AG08395 (cell line): ENCODE measurements at places on chromosomes 4 and X.

DNA sequence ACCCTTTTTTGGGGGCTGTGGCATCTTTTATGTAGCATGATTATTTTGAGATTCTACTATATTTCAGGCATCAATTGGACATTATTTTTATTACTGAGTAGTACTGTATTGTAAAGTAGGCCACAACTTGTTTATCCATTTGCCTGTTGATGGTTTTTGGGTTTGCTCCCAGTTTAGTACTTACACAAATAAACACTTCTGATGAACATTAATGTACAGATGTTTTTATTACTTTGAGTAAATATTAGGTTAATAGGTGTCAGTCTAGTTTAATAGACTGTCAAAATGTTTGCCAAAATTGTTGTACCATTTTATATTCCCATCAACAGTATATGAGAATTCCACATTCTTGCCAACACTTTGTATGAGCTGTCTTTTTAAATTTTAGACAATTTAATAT is 214.9 kb upstream of the MAD2L1 start:
- DNase-seq, result no peak

GRCh38 chrX:46407753-46408130 is 137.5 kb downstream of the ZNF674 start:
- DNase-seq, result peak; percentile 23

- DNase-seq, result no peak
These were observed 317.6 kb downstream of the DKK2 start for GRCh38 chr4:106718548-106718947.

GRCh38 chrX:78746496-78746895 is 1.0 kb upstream of the LPAR4 start:
- no peak for DNase-seq

DNA sequence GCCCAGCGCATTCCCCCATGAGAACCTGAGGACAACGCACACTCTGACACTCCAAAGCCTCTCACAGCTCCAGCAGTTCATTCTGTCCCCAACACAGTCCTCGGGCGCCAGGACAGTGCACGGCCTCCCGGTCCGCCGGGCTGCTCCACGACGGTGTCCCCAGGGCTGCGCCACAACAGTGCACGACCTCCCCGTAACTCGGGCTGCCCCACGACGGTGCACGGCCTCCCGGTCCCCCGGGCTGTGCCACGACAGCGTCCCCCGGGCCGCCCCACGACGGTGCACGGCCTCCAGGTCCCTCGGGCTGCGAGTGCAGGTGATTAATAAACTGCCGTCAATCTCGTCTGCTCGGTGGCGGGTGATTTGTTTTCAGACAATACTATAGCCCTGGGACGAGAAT is 585.1 kb upstream of the FRG1 start:
- DNase-seq, result no peak

GRCh38 chrX:39805022-39805421 is 292.7 kb downstream of the BCOR start:
- DNase-seq, result no peak

- peak; percentile 53 for DNase-seq
These were observed 46.1 kb downstream of the TMEM150C start for GRCh38 chr4:82515705-82516104.

DNA sequence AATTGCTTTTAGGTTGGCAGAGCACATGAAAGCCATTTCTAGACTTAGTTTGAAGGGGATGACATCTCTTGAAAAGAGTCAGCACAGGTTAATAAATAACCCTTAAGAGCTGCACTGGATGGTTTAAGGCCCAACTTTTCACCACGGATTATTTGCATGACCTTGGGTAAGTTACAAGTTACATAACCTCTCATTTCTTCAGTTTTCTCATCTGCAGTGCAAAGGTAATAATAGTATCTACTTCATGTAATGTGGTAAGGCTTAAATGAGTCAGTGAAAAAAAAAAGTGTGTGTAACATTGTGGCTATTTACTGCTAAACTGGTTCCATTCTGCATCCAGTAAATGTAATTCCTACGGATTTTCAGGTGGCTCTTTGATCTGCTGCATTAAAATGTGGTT is 715.8 kb downstream of the CCSER1 start:
- DNase-seq, result no peak

DNA sequence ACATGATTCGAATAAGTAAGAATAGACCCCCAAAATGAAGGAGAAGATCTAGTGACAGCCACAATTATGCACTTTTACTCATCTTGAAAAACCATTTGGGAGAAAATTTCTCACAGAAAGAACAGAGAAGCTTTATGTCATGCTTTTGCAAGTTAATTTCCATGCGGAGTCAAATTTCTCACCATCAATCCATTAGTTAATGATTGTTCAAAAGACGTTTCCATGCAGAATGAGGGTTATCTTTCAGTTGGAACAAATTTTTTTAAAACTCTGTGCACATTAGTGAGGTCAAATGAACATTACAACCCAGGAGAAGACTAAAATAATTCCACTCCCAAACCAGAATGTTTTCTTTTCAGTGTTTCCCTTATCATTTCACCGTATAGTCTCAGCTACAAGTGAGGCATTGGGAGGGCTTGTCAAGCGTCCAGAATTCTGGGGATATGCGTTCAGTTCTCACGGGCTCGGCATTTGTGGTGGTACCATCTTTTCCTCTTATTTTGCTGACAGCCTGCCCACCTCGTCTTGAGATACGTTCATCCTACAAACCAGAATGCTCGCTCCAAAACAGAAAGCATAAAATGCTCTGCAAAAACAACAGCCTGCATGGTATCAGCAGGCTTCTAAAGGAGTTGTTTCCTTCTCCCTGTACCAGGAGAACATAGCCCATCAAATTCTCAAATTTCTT is 130.8 kb upstream of the TBL1X start:
- no peak for DNase-seq

- no peak for DNase-seq
These were observed 474.7 kb downstream of the NKX6-1 start for GRCh38 chr4:84024405-84024804.

GRCh38 chr4:165874072-165874790 is 1.2 kb downstream of the TLL1 start:
- no peak for DNase-seq

GRCh38 chr4:155546451-155546850 is 120.2 kb upstream of the GUCY1A1 start:
- no peak for DNase-seq
